Transverse colon (tissue), 4 donors: ENCODE measurements at places on chromosomes 5 and 9.
A peak's percentile ranks its signal among the peaks of the same experiment; 100 is the strongest.

- no peaks in the 10 kb centered on the region for H3K36me3 ChIP-seq
- H3K27me3 ChIP-seq: peaks cover 10% of the 10 kb centered on the region
- no peak overlapping the region for H3K4me3 ChIP-seq
- H3K27ac ChIP-seq: no peak overlapping the region
- DNase-seq: no peak
- H3K4me1 ChIP-seq: no peaks in the 10 kb centered on the region
Observed at GRCh38 chr5:52656569-52657246, 131.0 kb upstream of the ITGA1 start.

GRCh38 chr9:75448281-75448680 lies 360.0 kb downstream of the OSTF1 start:
- H3K36me3 ChIP-seq: no peaks in the 10 kb centered on the region
- DNase-seq: peak; percentile 23
- peaks cover 4% of the 10 kb centered on the region for H3K4me1 ChIP-seq
- peak overlapping the region; percentile 31 for H3K27ac ChIP-seq
- H3K27me3 ChIP-seq: no peaks in the 10 kb centered on the region
- no peak overlapping the region for H3K4me3 ChIP-seq

DNA sequence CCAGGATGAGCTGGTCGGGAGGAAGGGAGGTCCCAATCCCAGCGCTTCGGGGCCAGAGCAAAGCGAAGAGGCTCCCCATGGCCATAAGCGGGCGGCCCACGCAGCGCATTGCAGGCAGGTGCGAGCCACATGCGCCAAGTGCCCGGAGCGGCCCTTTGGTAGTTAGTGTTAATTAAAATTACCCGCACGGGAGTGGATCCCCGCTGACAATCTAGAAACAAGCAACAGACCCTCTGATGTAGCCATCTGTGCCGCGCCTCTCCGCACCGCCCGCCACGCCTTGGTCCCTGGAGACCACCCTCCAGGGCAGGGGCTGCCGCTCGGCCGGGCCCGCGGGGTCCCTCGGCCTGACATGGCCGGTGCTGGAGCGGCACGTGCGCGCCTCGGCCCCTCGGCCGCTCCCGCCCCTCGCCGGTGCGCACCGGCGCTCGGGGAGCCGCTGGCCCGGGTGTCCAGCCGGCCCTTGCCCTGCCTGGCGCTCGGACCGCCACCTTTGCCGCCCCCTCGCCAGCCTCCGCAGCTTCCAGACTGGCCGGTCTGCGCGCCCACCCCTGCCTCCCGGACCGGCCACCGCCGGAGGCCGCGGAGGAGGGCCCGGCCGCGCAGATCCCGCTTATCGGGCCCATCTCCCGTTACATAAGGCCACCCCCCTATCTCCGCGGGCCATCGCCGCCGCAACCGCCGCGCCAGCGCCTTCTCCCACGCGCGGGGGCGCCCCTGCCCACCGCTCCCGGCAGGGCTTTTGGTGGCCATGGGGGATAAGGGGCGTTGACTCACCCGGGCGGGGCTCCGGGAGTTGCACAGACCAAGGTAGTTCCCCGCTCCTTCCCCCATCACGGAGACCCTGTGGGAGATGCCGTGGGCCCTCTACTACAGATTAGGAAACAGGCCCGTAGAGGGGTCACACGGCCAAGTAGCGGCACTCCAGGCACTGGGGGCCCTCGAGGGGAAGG lies 1.9 kb upstream of the IL13 start:
- H3K36me3 ChIP-seq: no peaks in the 10 kb centered on the region
- no peak overlapping the region for H3K27ac ChIP-seq
- peaks cover 13% of the 10 kb centered on the region for H3K4me1 ChIP-seq
- no peak overlapping the region for H3K4me3 ChIP-seq

- no peak overlapping the region for H3K27ac ChIP-seq
- H3K4me1 ChIP-seq: no peaks in the 10 kb centered on the region
- DNase-seq: no peak
Observed at GRCh38 chr5:83653669-83654068, 67.0 kb downstream of the HAPLN1 start.

DNA sequence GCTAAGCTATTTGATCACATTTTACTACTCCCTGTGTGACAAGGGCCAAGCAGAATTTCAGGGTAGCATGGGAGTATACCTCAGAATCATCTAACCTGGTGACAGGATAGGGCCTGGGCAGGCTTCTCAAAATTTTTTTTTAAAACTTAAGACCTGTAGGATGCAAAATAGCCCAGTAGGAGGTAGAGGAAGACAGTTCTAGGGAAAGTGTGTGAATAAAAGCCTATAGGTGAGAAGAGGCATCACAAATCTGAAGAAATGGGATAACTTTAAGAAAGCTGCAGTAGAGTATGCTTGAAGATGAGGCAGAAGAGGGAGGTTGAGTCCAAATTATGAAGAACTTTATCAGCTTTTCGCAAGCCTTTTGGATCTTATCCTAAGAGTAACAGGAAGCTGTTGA lies 32.3 kb downstream of the CNTRL start:
- no peaks in the 10 kb centered on the region for H3K27me3 ChIP-seq
- H3K4me3 ChIP-seq: no peak overlapping the region
- H3K36me3 ChIP-seq: no peaks in the 10 kb centered on the region
- no peaks in the 10 kb centered on the region for H3K4me1 ChIP-seq

GRCh38 chr5:79562351-79563246 lies 48.7 kb upstream of the HOMER1 start:
- no peaks in the 10 kb centered on the region for H3K4me1 ChIP-seq
- H3K36me3 ChIP-seq: no peaks in the 10 kb centered on the region
- H3K27me3 ChIP-seq: no peaks in the 10 kb centered on the region
- no peak for DNase-seq

DNA sequence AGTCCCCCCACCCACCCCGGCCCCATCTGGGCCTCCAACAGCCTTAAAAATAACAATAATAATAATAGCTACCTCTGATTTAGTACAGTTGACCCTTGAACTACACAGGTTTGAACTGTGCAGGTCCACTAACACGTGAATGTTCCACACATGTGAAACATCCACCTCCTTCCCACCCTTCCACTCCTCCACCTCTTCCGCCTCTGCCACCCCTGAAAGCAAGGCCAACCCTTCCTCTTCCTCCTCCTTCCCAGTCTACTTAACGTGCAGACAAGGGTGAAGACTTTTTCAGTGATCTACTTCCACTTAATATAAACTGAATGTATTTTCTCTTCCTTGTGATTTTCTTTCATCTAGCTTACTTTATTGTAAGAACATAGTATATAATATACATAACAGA lies 10.8 kb downstream of the PDGFRB start:
- peak overlapping the region; percentile 84 for H3K27ac ChIP-seq
- DNase-seq: no peak
- H3K4me1 ChIP-seq: peaks cover 47% of the 10 kb centered on the region
- no peak overlapping the region for H3K4me3 ChIP-seq

- H3K4me1 ChIP-seq: peaks cover 27% of the 10 kb centered on the region
- H3K27me3 ChIP-seq: no peaks in the 10 kb centered on the region
- H3K27ac ChIP-seq: no peak overlapping the region
- no peaks in the 10 kb centered on the region for H3K36me3 ChIP-seq
- no peak overlapping the region for H3K4me3 ChIP-seq
Observed at GRCh38 chr9:27392451-27392850, 95.5 kb upstream of the EQTN start.

DNA sequence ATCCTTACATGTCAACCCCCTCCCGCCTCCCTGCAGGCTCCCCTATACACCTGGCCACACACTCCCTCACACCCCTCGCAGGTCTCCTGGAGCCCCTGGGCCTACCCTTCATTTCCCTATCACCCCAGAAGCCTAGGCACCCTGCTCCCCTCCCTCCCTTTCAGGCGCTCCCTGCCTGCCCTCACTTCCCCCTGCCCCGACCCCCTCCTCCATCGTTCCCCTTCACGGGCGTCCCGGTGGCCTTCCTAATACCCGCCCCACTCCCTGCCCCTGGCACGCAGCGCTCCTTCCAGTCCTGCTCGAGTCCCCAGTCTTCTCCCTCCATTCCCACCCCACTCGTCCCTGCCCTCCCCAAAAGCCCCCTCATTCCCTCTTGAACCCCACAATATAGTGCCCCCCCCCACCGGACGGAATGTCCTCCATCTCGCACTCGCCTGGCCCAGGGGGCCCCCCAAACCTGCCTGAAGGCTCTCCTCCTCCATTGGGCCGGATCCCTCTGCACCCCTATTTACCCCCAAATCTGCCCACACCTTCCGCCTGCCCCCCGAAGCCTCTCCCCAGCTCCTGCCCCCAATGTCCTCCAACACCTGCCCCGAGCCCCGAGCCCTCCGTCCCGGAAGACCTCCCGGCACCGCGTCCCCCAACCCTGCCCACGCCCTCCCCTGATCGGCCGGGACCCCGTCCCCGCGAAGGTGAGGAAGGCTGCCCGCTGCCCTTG lies 746 bp downstream of the STRBP start:
- DNase-seq: peak; percentile 33
- H3K27ac ChIP-seq: peak overlapping the region; percentile 78
- no peaks in the 10 kb centered on the region for H3K27me3 ChIP-seq

- no peak for DNase-seq
- no peaks in the 10 kb centered on the region for H3K27me3 ChIP-seq
- H3K4me1 ChIP-seq: no peaks in the 10 kb centered on the region
Observed at GRCh38 chr5:33968211-33969005, 16.1 kb downstream of the SLC45A2 start.
